Activated CD4-positive, alpha-beta memory T cell treated with anti-CD3 and anti-CD28 coated beads, Interleukin-2, amount 10 ng/mL, durations not matched to agents 7 days and 5 days (primary cell): ENCODE measurements at places on chromosomes 3 and 15. TPM values are rescaled to one million over a fixed set of nuclear protein-coding genes. Genes with fewer than 3 reads are reported as not detected.

- H3K27me3 ChIP-seq = no peaks in the 10 kb centered on the region
- no peak overlapping the region for H3K27ac ChIP-seq
- H3K36me3 ChIP-seq = no peaks in the 10 kb centered on the region
- H3K4me1 ChIP-seq = no peaks in the 10 kb centered on the region
Measured at GRCh38 chr3:13843351-13843750, 36.5 kb downstream of the WNT7A start.

DNA sequence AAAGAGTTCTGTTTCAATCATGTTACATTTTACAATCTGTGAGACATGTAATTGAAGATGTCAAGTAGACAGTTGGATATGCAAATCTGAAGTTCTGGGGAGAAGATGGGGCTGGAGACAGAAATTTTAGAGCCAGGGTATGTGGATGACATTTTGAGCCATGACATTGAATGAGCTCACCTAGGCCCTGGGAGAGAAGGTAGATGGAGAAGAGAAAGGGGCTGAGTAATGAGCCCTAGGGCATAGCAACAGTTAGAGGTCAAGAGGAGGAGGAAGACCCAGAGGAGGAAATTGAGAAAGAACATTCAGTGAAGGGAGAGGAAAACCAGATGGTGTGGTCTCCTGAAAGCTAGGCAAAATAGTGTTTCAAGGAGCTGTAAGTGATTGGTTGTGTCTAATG, 15.3 kb downstream of the TMEM266 start:
- no peak overlapping the region for H3K27ac ChIP-seq
- H3K4me1 ChIP-seq = peaks cover 11% of the 10 kb centered on the region
- peaks cover 4% of the 10 kb centered on the region for H3K27me3 ChIP-seq
- no peak overlapping the region for H3K4me3 ChIP-seq
- DNase-seq = no peak

DNA sequence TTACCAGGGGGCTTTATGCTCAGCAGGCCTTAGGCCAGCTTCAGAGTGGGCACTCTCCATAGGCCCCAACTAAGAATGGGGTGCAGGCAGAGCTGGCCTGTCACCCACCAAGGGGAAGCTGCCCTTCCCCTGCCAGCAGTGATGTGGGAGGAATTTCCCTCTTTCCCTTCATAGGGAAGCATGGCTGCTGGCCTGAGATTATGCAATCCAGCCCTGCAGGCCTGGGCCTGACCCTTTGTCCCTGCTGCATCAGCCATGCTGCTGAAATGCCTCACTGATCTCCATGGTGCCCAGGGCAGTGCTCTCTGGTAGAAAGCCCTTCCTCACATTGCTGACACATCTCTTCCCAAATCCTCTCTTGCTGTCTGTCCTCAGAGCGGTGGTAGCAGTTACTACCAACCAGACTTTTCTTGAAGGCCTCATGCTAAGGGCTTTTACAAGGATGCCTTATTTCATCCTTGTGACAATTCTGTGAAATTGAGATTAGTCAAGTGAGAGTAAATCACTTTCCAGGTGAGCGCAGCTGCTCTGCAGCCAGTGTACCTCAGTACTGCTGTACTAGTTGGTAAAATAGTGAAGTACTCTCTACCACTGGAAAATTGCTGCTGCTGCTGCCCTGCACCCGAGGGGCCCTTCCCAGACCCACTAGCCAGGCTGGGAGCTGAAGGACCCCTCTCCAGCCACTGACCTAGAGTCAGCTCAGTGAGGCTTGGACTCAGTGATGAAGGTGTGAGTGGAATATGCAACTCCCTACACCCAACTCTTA, 33.8 kb downstream of the MRAS start:
- no peak for DNase-seq
- no peaks in the 10 kb centered on the region for H3K36me3 ChIP-seq
- H3K27ac ChIP-seq = no peak overlapping the region
- no peaks in the 10 kb centered on the region for H3K4me1 ChIP-seq

DNA sequence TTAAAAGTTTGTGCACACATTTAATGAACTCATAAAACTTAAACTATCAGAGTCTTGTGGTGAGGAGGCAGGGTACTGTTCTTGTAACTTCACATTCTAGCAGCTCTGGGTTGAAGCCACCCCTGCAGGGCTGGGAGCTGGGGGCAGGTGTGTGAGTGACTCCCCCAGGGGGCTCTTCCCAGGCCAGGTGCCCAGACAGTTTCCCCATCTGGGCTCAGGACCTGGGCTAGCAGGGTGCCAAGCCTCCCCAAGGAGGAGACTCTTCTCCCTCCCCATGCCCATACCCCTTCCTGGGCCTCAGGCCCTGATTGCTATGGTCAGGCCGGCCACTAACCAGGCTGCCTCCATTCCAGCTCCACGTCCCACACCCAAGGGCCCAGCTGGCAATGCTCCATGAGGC, 22.0 kb upstream of the CHCHD6 start:
- H3K27ac ChIP-seq = no peak overlapping the region
- peaks cover 3% of the 10 kb centered on the region for H3K4me1 ChIP-seq
- H3K4me3 ChIP-seq = no peak overlapping the region
- no peak for DNase-seq

DNA sequence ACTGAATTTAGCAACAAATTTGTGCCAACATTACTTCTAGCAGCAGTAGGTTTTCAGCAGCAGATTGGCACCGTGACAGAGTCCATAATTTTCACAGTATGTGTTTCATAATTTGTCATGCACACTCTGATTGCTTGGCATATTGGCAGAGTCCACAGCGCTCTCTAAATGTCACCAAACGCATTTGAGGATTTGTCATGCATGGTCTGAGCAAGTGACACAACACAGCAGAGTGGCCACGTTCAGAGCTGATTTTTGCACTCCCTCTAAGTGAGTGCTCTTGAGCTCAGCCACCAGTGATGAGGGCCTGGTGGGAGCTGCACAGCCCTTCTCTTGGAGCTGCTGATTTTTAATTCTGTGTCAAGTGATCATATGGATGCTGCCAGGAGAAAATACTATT, 1270.8 kb downstream of the ROBO1 start:
- no peak overlapping the region for H3K27ac ChIP-seq
- H3K36me3 ChIP-seq = no peaks in the 10 kb centered on the region
- DNase-seq = no peak
- H3K27me3 ChIP-seq = no peaks in the 10 kb centered on the region

- H3K27me3 ChIP-seq = no peaks in the 10 kb centered on the region
- peaks cover 5% of the 10 kb centered on the region for H3K36me3 ChIP-seq
- H3K27ac ChIP-seq = no peak overlapping the region
- H3K4me1 ChIP-seq = peaks cover 9% of the 10 kb centered on the region
- H3K4me3 ChIP-seq = no peak overlapping the region
Measured at GRCh38 chr3:111260878-111261277, 189.3 kb downstream of the NECTIN3 start.

The CRABP1 gene
- not detected for total RNA-seq

The MST1R gene
- 1.5 TPM for total RNA-seq

The DUOXA1 gene
- total RNA-seq = not detected

The SNX4 gene
- total RNA-seq = 34.1 TPM

The CELSR3 gene
- total RNA-seq = 7.2 TPM
